ENCODE measurements at places on chromosomes 4 and X. TPM values are rescaled to one million over a fixed set of nuclear protein-coding genes. Genes with fewer than 3 reads are reported as not detected.

RNF212 gene
- total RNA-seq = 1.9 TPM

ELK1 gene
- total RNA-seq = 35.9 TPM

TDO2 gene
- 1.0 TPM for total RNA-seq

PAGE2 gene
- not detected for total RNA-seq

CDX4 gene
- not detected for total RNA-seq

PIN4 gene
- 60.9 TPM for total RNA-seq

TIGD4 gene
- 0.20 TPM for total RNA-seq

DMRTC1 gene
- total RNA-seq = not detected

MAPK10 gene
- total RNA-seq = 0.45 TPM

CCDC149 gene
- total RNA-seq = 1.4 TPM

P2RY8 gene
- total RNA-seq = not detected

FGF13 gene
- 0.14 TPM for total RNA-seq

PPBP gene
- total RNA-seq = not detected

RS1 gene
- not detected for total RNA-seq

FGF5 gene
- total RNA-seq = 1.0 TPM

DMRTC1B gene
- not detected for total RNA-seq

CSAG3 gene
- not detected for total RNA-seq

AKAP17A gene
- 37.1 TPM for total RNA-seq

REELD1 gene
- total RNA-seq = not detected

MAGEB18 gene
- total RNA-seq = not detected

GAB1 gene
- total RNA-seq = 3.6 TPM

TRAM1L1 gene
- total RNA-seq = 0.32 TPM

SORBS2 gene
- 0.02 TPM for total RNA-seq

IL13RA1 gene
- 54.2 TPM for total RNA-seq

GRID2 gene
- total RNA-seq = not detected

UGT2B11 gene
- 0.10 TPM for total RNA-seq

TMEM35A gene
- not detected for total RNA-seq

ERVMER34-1 gene
- 1.2 TPM for total RNA-seq

CLCN4 gene
- total RNA-seq = 4.2 TPM

PRSS12 gene
- 0.41 TPM for total RNA-seq

KIT gene
- not detected for total RNA-seq

CFAP299 gene
- not detected for total RNA-seq

IGSF1 gene
- total RNA-seq = 0.39 TPM

LIMCH1 gene
- 46.0 TPM for total RNA-seq

SPANXB1 gene
- 2.6 TPM for total RNA-seq

PLP1 gene
- not detected for total RNA-seq

RIBC1 gene
- 0.74 TPM for total RNA-seq

RAP1GDS1 gene
- total RNA-seq = 27.9 TPM

CXCL3 gene
- 6.1 TPM for total RNA-seq

ATP1B4 gene
- not detected for total RNA-seq

HS3ST1 gene
- 0.30 TPM for total RNA-seq

SMIM43 gene
- total RNA-seq = 0.22 TPM

SPARCL1 gene
- not detected for total RNA-seq

SSX2B gene
- total RNA-seq = not detected

USP17L17 gene
- total RNA-seq = not detected

BRS3 gene
- total RNA-seq = not detected

IL21 gene
- total RNA-seq = not detected

VCX3B gene
- not detected for total RNA-seq

RBM47 gene
- total RNA-seq = 19.5 TPM

SLC49A3 gene
- 0.29 TPM for total RNA-seq

WFS1 gene
- 14.6 TPM for total RNA-seq

RNF175 gene
- total RNA-seq = not detected

All from A549 treated with DMSO at 1 μM for 4 hours (cell line).